Activated naive CD4-positive, alpha-beta T cell (primary cell): ENCODE measurements at places on chromosomes 5 and 9.

GRCh38 chr9:109517901-109518377 lies 19.8 kb upstream of the PTPN3 start:
- no peak for DNase-seq

DNA sequence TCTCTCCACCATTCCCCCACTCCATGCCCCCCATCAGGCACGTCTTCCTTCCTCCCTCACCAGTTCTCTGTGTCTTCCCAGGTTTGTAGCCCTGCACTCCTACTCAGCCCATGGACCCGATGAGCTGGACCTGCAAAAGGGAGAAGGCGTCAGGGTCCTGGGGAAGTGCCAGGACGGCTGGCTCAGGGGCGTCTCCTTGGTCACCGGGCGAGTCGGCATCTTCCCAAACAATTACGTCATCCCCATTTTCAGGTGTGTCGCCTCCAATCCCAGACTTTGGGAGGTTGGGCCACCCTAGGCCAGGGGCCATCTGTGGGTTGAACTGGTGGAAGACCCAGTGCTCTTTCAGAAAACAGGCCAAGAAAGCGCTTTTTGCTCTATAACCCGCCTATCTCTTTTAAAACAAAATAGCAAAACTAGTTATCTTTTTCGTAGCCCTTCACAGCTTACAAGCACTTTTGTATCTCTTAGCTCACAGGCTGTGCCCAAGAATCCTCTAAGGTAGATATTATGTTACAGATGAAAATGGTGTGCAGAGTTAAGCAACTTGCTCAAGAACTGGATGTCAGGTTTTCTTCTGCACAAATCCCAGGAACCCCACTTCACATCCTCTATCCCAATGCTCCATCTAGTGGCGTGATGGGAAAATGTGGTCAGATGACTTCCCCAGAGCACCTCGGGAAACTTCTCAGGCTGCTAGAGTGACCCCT lies 56.2 kb downstream of the PLAC8L1 start:
- DNase-seq, result no peak

DNA sequence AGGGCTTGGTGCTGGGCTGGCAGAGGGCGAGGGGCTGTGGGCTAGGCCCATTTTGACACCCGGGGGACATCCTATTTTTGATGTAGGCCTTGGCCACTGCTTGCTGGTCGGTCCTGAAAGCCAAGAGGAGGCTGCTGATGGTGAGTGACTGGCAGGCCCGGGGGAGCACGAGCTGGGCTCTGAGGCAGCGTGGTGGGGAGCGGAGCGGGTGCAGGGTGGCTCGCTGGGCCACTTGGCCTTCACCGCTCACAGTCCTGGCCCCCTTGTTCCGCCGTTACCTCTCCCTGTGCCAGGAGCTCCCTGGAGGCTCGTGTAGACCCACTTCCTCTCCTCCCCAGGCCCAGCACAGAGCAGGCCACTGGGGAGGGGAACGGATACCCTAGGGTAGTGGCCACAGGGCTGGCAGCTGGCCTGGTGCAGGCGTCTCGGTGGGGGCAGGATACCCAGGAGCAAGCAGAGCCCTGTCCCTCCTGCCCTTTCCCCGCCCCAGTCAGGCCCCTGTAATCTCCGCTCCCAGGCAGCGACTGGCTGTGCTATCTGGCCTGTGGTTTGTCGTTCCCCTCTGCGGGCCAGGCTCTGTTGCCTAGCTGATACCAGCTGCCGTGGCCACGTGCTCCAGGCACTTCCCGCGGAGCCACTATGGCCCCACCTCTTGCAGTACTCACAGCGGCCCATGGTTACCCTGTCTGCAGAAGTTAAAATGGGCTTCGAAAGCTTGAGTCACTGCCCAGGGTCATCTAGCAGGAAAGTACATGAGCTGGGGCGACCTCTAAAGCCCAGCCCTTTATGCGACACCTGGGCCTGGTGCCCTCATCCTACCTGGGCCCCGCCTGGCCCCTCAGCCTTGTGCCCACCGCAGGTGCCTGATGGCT lies 11.7 kb upstream of the DOLPP1 start:
- DNase-seq, result no peak

GRCh38 chr9:37339923-37340322 lies 82.6 kb upstream of the GRHPR start:
- no peak for DNase-seq

DNA sequence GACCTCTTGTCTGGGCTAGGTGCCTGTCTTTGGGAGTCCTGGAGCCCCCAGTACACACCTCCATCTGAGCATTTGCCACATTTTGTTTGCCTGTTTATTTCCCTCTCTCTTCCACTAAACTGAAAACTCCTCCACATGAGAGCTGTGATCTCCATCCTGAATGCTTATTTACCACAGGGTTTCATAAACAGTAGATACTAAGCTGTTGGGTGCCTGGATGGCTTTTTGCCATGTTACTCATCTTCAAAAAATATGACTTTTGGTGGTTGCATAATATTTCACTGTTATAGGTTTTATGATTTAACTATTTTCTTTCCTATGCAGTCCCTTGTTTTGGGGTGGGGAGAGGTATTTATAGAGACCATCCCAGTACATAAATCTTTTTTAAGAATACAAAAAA lies 99.6 kb downstream of the APBA1 start:
- DNase-seq, result no peak

- DNase-seq, result no peak
Observed at GRCh38 chr5:33691856-33692255, 199.9 kb downstream of the ADAMTS12 start.

GRCh38 chr5:89200899-89201298 lies 317.9 kb upstream of the MEF2C start:
- DNase-seq, result no peak

- no peak for DNase-seq
Observed at GRCh38 chr5:150615141-150615699, 25.2 kb upstream of the SYNPO start.

DNA sequence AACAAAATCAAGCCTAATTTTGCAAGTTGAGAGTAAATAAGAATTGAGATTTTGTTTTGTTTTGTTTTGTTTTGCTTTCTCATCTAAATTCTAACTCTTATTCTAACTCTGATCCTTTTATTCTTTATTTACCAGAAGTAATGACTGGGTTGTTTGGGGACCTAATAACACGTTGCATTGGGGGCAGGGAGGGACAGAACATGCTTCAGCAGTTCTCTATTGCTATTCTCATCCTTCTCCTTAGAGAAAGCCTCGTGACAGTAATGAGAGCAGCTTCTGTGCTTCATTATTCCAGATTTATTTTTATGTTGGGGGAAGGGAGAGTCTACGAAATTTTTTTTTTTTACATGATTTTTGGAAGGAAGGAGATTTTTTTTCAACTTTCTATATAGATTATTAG lies 21.1 kb downstream of the CPEB4 start:
- DNase-seq, result no peak

GRCh38 chr9:108021096-108021710 lies 531.6 kb upstream of the KLF4 start:
- DNase-seq, result no peak

- no peak for DNase-seq
Observed at GRCh38 chr9:37337301-37337890, 85.1 kb upstream of the GRHPR start.

DNA sequence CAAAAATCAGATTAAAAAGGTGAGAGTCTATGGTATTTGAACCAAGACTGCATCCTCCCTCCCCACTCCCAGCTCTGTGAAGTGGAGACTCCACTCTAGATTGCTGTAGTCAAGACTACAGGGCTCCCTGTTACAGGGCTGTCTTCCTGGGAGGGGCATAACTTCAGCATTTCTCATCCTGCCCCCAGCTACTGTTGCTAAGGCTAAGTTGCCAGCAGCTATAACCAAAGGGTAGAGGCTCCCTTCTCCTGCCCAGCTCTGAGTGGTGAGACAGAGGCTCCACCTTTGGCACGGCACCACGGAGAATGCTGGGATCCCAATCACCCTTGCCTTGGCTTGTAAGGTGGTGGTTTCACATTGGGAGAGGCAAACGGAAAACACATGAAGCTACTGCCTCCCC lies 39.2 kb upstream of the GCNT4 start:
- DNase-seq, result no peak

- DNase-seq, result no peak
Observed at GRCh38 chr5:61123145-61123544, 39.1 kb downstream of the SMIM15 start.

GRCh38 chr5:176837707-176838115 lies 27.4 kb downstream of the UNC5A start:
- DNase-seq, result peak; percentile 29

DNA sequence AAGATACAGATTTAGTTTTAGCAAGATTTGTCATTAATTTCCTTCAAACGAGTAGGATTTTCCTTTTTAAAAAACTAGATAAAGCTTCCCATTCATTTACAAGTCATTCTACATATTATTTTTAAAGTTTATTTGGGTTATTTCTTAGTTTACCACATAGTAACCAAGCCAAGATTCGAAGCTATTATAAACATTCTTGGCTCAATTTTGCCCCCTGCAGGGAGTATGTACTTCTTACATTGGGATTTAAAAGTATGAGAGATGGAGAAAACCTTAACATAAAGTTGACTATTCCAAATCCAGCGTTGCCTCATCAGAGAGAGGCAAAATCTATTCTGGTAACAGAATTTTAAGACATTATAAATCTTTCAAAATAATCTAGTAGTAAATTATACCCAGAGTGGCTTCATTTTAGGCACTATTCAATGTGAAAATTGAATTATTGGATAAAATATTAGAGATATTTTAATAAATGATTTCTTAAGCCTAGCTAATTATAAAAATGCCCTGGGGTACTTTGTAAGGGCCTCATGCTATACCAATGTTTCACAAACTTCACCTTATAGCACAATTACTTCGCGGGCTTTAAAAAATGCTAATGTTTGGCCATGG lies 39.1 kb downstream of the FBN2 start:
- DNase-seq, result no peak

GRCh38 chr5:145218019-145218418 lies 617.1 kb downstream of the PRELID2 start:
- DNase-seq, result no peak

DNA sequence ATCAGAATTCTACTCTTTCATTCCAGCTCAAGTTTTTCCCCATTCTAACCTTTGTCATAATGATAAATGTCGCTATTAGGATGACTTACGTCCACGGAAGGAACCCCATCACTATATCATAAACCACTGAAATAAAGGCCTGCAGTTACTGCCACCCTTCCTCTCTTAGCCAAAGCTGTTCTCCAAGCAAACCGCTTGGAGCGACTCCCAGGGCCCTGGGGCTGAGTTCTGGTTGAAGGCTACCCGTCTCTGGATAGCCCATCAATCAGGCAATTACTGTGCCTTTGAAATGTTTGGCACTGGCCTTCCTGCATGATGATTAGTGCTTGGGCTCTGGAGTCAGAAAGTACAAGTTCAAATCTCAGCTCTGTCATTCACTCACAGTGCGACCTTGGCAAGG lies 386.0 kb downstream of the SPOCK1 start:
- DNase-seq, result no peak

GRCh38 chr9:109244179-109245132 lies 76.4 kb downstream of the EPB41L4B start:
- DNase-seq, result peak; percentile 43

- DNase-seq, result no peak
Observed at GRCh38 chr5:115190388-115190787, 20.7 kb upstream of the TRIM36 start.

GRCh38 chr5:142016556-142016955 lies 3.7 kb upstream of the GNPDA1 start:
- no peak for DNase-seq

- no peak for DNase-seq
Observed at GRCh38 chr5:82859451-82860140, 217.6 kb downstream of the TMEM167A start.

DNA sequence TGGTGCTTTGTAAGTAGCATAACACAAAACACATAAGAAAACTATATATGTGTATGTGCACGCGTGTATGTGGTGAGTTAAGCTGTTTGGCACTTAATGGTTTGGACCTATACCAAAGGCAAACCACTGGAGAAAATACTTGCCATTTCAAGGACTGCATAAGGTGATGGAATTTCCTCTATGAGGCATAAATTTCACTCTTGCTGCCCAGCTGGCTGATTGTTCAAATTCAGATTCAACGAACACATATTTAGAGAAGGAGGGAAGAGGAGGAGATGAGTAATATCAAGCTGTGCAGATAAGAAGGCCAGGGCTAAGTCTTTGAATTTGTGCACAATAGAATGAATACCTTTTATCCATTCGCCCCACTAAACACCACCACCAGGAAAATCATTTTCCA lies 470.6 kb upstream of the MPDZ start:
- DNase-seq, result no peak

DNA sequence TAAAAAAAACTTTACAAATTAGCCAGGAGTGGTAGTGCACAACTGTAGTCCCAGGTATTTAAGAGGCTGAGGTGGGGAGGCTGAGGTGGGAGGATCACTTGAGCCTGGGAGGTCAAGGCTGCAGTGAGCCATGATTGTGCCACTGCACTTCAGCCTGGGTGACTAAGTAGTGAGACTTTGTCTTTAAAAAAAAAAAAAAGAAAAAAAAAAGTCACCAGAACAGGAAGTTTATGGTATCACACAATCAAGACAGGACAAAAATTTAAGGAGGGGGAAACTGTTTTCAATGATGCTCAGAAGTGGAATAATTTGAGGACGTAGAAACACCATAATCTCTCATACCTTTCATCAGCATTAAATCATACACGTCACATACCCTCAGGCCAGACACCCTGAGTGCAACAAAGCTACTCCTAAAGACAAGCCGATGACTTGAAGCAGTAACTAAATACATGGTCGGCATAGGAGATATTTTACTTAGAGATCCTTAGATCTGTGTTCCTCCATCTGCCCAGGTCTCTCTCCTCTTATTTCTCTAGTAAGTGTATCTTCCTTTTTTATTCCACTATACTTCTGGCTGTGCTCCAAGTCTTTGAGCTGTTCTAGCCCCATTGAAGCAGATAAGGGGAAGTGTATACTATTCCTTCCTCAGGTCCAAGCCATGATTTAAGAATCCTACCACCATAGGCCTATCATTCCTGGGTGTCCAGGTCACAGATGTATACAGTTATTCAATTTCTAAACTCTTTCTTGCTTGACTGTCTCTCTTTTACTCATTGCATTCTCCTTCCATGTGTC lies 91.3 kb upstream of the APC start:
- DNase-seq, result no peak

GRCh38 chr5:56601641-56602071 lies 213.7 kb upstream of the MAP3K1 start:
- no peak for DNase-seq

GRCh38 chr5:36462295-36463021 lies 143.9 kb upstream of the SLC1A3 start:
- DNase-seq, result no peak

- DNase-seq, result no peak
Observed at GRCh38 chr5:62708481-62709325, 130.1 kb downstream of the LRRC70 start.

- no peak for DNase-seq
Observed at GRCh38 chr5:114469372-114469771, 107.5 kb downstream of the KCNN2 start.
